Brain pericyte (primary cell): ENCODE measurements at places on chromosomes 6 and 20.

GRCh38 chr6:12165722-12166280, 124.4 kb upstream of the EDN1 start:
- no peak for DNase-seq

DNA sequence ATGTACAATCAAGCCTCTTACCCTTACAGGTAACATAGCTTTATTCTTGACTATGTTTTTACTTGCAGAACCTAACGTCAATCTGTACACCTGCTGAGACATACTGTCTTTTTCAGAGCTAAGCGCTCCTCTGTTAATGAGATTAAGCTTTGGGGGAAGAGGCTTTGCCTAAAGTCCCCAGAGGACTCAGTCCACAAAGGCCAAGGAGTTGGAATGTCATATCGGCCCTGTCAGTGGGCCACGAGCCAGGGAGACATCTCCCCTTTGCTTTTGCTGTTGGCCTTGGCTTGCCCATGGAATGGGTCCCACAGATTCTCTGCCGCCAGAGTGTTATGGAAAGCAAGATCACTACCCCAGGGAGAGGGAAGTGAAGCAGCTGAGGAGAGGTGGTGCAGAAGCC, 64.1 kb upstream of the SOX4 start:
- no peak for DNase-seq

DNA sequence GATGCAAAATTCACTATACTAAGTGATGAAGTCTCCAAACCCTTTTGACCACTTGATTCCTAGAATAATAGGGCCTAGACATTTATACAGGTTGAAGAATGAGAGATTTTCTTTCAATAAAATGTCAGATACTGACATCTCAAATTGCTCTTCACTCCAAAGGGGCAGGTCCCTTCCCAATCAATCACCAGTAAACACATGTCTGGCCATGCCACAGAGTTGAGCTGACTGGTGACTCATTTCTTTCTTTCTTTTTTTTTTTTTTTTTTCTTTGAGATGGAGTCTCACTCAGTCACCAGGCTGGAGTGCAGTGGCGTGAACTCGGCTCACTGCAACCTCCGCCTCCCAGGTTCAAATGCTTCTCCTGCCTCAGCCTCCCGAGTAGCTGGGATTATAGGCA, 388.6 kb upstream of the BTBD3 start:
- no peak for DNase-seq

- DNase-seq, result no peak
Measured at GRCh38 chr6:92810913-92811312, 608.4 kb downstream of the EPHA7 start.

- no peak for DNase-seq
Measured at GRCh38 chr20:20823476-20823881, 111.0 kb upstream of the RALGAPA2 start.

- DNase-seq, result no peak
Measured at GRCh38 chr6:18823782-18824386, 436.7 kb downstream of the RNF144B start.

GRCh38 chr6:36746251-36746650, 48.6 kb downstream of the RAB44 start:
- no peak for DNase-seq

DNA sequence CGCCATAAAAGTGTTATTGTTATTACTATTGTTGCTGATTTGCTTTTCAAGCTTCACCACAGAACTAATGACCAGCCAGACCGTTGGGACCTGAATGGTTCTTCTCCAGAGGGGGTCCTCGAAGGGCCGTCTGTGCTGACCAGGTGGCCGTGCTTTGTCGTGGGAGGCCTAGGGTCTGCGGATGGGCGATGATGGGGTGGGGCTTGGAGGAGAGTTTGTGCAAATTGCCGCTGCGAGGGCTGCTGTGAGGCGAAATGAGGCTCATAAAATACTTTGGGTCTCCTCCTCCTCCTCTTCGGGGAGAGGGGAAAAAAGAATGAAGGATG, 6.0 kb upstream of the ZBTB22 start:
- no peak for DNase-seq

DNA sequence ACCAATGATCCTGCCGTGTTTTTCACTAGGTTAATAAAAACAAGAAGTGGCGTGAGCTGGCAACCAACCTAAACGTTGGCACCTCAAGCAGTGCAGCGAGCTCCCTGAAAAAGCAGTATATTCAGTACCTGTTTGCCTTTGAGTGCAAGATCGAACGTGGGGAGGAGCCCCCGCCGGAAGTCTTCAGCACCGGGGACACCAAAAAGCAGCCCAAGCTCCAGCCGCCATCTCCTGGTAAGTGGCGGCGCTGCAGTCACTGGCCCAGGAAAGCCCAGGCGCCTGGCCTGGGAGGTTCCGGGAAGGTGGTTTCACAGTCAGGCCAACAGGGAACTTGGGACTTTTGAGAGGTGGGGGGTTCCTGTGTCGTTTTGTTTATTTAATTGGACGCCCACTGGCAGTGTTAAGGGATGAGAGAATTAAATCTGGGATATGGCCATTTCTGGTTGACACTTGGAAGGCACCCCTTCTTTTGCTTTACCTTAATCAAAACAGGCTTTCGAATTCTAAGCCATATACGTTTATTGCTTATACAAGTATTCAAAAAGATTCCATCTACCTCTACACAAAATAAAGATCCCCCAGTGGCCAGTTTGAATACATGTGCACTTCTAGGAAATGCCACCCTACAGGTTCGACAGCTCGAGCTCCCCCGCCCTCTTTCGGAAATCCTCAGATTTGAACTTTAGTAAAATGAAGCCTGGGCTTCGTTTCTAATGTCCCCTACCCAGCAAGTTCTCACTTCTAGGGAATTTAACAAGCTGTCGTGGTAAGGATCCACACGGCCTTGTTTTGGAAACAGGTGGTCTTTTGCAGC, 138.9 kb downstream of the TMEM242 start:
- DNase-seq, result no peak

GRCh38 chr6:2639896-2640295, 110.8 kb downstream of the MYLK4 start:
- DNase-seq, result no peak

- no peak for DNase-seq
Measured at GRCh38 chr20:16257021-16257420, 316.2 kb downstream of the KIF16B start.

GRCh38 chr6:19734519-19734918, 102.7 kb upstream of the ID4 start:
- DNase-seq, result no peak

DNA sequence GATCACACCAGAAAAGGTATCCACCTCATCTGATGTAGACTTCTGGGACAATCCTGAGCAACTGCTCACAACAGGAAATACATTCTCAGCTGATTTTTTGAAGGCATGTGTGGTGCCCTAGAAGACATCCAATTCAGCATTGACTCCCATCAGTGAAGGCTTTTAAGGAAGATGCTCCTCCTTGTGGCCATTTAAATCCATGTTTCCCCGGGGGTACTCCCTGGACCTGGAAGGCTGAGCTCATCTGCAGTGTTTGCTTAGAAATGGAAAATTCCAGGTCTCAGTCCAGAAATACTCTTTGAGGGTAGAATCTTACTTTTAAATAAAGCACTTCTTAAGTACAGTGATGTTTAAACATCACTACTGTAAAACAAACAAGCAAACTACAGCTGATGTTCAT, 195.5 kb upstream of the PDE10A start:
- no peak for DNase-seq

DNA sequence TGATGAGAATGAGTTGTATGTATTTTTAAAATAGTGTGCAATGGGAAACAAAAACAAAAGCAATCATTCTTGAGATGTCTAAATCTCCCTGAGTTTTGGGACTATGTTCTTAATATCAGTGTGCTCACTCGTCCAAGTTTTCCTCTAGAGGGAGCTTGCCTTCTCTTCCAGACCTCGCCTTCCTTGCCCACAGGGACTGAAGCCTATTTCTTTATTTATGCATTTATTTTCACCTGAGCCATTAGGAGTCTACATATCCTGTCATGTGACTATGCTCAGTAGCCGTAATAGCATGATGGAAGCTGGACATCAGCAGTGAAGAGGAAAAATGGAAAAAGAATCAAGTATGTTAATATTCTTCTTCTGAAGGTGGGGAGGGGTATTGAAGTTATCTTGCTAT, 131.2 kb downstream of the SH3BGRL2 start:
- no peak for DNase-seq

- DNase-seq, result no peak
Measured at GRCh38 chr6:105726902-105727655, 324.2 kb upstream of the PREP start.

DNA sequence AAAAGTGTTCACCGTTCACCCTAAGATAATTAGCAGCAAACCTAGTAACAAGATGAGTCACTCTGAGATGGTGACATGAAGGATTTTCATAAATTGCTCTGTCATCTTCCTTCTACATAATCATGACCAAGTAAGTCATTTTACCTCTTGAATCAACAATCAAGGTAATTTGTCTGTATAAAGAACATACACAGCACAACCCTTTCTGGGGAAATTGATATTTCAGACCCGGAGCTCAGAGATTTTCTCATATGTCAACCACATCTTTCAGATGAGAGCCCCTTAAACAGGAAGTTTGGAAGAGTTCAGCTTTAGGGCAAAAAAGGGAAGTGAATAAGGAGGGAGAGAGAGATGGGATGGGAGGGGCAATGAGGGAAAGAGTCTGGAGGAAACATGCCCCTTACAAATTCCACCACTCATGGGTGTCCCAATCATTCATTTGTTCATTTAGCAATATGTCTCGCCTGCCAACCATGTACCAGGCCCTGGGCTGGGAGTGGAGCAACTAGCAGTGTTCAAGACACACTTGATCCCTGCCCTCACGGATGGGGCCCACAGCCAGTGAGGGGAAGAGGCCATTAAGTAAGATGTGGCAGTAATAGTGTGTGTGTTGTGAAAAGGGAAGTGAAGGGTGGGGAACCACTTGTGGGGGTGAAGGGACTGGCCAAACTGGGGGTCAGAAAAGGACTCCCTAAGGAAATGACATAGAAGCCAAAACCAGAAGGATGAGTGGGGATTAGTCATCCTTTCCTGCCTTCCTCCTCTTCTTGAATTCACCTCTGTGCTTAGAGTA, 190.9 kb downstream of the MAFB start:
- DNase-seq, result no peak

GRCh38 chr6:43495409-43495941, 14.7 kb downstream of the LRRC73 start:
- no peak for DNase-seq

DNA sequence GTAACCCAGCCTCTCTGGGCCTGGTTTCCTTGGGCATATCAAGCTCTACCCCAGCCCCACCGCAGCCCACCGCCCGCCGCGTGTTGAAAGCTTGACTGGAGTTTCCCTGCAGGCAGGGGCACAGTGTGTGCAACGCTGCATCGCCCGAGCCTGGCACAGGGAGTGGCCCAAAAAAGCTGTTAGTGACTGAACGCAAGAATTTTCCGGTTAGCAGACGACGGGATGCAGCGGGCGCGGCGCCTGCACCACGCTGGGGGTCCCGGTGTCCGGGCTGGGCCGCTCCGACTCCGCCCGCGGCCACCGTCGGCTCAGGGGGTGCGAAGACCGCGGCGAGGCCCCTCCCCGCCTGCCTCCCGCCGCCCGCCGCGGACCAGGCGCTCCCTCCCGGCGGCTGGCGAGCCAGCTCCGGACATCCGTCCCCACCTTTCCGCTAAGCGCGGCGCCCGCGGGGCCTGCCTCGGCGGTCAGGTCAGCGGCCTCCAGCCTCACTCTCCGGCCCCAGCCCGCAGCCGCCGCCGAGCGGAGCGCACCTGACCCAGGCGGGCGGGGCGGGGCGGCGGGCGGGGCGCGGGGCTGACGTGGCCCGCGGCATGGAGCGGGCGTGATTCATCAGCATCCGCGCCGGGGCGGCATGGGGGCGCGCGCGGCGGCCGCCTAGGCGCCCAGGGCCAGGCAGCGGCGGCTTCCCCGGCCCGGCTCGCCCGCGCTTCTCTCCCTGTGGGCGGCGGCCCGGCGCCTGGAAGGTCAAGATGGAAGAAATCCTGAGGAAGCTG, at the start of gene ARFGEF3:
Gene ARFGEF3, plus strand, starts transcription at position 602 of the 773 bp plus-strand sequence. Its CDS starts 148 bp downstream, at position 750.
- DNase-seq, result no peak

GRCh38 chr20:60254901-60255411, 296.7 kb downstream of the CDH26 start:
- no peak for DNase-seq

DNA sequence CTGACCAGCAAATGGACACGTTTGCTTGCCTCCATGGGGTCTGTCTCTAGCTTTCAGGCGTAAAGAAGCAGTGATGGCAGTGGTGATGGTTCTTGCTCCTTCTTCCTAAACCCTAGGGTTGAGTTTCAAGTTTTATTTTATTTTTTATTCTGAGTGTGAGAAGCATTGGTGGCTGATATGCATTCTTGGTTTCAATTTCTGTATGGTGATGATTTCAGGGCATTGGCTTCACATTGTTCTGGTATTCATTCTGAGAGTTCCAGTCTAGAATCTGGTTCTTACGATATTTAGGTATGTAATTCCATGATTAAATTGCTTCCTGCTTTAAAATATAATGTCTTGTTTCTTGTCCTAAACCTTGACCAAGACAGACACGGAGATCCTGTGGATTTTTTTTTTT, 444.5 kb upstream of the IMPG1 start:
- no peak for DNase-seq

- DNase-seq, result no peak
Measured at GRCh38 chr20:18003897-18004296, 35.1 kb downstream of the MGME1 start.

DNA sequence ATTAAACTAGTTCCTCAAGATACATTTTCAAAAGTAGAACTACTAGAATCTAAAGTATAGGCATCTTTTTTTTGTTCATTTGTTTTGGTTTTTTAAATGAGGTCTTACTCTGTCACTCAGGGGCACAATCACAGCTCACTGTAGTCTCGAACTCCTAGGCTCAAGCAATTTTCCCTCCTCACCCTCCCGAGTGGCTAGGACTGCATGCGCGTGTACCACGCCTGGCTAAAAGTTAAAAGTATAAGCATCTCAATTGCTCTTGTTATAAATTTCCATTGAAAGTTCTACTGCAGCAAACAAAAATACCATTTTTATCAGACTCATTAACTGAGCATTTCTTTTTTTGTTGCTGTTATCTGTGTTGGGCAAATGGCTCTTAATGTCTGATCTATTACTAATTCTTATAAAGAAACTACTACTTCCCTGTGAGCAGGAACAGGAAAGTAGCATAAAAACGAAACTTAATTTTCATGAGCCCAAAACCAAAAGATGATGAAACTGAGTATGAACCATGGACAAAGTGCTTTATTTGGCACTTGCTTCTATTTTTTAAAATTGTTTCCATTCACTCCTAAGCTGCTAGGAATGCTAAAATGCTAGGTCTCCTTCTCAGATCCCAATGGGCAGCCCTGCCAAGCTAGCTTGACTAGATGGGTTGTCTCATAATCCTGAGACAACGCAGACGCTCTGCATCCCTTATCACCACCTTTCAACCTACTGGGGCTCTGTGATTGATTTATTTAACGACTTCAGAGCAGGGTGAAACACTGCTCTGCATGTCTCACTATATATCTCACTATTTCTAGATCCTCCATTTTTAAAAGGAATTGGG, 36.9 kb downstream of the TRPC4AP start:
- no peak for DNase-seq

DNA sequence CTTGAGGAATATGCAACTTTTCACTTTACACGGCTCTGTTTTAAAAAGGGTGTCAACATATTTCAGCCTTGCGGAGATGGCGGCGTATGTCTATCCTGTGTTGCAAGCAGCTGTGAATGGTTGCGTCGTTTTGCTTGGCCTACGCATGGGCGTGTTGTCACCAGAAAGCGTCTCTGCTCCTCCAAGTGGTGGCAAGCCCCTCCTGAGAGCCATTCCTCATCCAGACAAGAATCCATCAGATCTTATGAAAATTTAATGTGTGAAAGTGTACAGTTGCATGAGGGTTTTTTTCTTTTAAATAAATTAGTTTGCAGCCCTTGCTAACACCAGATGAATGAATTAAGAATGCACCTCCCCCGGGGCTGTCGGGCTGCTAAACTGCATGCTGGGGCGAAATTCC, 114.4 kb downstream of the PHACTR3 start:
- no peak for DNase-seq
